NCI-H2029 treated with DMSO at 0.1 percent for 48 hours (cell line): ENCODE measurements at places on chromosomes 13 and 19.

GRCh38 chr13:46759846-46760245 lies 37.1 kb downstream of the ESD start:
- no peak for DNase-seq

- no peak for DNase-seq
Observed at GRCh38 chr19:58058467-58058866, 615 bp upstream of the ZNF135 start.

DNA sequence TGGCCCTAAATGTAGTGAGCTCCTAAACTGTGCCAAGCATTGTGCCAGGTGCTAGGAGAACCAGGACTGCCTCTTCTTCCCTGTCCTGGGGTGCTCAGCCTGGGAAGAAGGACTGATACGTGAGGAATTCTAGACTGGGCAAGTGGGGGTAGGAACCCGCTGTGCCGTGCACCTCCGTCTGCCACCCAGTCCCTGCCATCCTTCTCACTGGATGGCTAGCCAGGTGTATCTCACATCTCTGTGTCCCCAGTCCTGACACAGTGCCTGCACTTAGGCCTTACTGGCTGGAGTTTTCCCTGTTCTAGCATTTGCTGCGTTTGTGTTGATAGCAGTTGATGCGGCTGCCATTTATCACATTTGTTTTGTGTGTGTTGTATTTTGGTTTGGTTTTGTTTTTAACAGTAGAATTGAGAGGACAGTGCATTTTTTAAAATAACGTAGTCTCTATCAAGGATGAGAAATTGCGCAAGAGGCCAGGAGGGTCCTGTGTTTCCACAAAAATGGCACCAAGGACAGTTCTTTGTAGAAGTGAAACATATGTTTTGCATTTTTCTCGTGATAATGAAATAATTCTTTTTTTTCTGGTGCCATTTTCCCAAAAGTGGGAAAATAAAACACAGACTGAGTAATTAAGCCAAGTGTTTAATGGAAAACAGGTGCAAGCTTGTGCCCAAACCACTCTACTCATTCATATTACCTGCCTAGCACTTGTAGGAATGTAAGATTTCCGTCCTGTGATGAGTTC lies 4.7 kb upstream of the GPR183 start:
- DNase-seq, result no peak

DNA sequence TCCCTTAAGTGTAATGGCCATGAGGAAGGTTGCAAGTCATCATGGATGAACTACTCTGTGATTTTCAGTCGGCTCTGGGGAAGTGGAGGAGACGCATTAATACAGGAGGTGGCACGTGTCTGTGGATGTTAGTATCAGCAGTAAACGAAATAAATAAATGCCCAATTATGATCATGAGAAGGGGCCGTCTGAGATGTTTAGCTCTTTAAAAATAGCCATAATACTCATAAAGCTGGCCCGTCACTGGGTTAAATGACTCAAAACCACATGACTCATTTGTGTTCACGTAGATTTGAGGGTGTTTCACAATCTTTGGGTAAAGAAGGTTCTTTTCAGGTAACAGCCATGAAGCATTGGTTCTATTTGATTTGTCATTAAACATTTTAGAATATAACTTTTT lies 620.6 kb downstream of the GPC6 start:
- DNase-seq, result no peak

GRCh38 chr13:39244561-39245230 lies 206.4 kb downstream of the NHLRC3 start:
- DNase-seq, result no peak

- DNase-seq, result no peak
Observed at GRCh38 chr13:33918199-33918932, 100.4 kb downstream of the RFC3 start.

- no peak for DNase-seq
Observed at GRCh38 chr13:86830046-86830445, 841.1 kb upstream of the SLITRK5 start.

GRCh38 chr13:44271915-44272341 lies 101.7 kb upstream of the SERP2 start:
- DNase-seq, result no peak

DNA sequence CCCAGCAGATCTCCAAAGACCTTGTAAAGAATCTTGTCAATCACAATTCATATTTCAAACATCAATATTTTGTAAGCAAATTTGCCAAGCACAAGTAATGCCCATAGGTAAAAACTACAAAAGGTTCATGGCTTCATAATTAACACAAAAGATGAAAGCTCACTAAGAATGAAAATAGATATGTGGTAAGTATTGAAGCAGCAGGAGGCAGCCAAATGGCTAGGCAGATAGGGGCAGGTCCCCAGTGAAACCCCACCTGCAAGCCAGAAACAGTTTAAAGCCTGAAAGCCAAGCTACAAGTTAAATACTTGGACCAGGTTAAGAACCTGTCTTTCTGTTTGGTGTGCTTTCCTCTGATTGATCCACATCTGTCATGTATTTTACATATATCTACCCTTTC lies 942.6 kb upstream of the SPRY2 start:
- DNase-seq, result no peak

DNA sequence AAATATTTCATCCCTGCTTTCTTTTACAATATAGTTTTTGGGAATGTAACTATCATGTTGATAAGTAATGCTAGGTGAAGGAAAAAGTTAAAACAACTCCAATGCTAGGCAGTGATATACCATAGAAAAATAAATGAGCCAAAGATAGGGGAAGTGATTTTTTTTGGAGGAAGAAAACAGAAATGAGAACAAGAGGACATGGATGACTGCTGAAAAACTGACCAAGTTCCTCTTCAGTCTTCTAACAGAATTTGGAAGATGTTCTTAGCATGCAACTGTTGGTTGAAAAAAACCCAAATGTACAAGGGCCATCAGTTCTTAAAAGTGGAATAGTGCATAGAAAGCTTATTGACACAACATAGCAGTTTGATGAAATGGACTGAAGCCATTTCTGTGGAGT lies 262.5 kb upstream of the STARD13 start:
- no peak for DNase-seq

DNA sequence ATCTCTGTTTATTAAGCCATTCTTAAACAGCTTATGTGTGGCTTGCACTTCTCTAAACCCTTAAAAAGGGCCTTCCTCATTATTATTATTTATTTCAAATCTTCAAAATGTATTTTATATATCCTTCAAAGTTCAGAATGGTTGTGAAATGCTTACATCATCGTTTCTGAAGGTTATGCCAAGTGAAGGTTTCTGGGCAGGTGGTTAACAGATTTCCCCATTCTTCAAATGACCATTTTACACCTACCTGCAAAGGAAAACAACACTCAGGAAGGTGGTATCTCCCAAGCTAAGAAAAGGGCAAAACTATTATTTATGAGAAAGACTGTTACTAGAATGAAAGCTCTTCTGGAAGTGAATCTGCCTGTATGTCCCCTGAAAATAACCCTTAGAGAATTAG lies 191.6 kb downstream of the SHISA2 start:
- DNase-seq, result no peak

- peak; percentile 80 for DNase-seq
Observed at GRCh38 chr19:32928806-32929205, 43.0 kb downstream of the CEP89 start.

- no peak for DNase-seq
Observed at GRCh38 chr13:98504371-98504963, 72.4 kb downstream of the STK24 start.

- no peak for DNase-seq
Observed at GRCh38 chr13:36432106-36432544, at the start of gene CCNA1. Gene CCNA1 (plus strand): TSS chr13:36432495. CDS start chr13:36433057, 562 bp downstream.

DNA sequence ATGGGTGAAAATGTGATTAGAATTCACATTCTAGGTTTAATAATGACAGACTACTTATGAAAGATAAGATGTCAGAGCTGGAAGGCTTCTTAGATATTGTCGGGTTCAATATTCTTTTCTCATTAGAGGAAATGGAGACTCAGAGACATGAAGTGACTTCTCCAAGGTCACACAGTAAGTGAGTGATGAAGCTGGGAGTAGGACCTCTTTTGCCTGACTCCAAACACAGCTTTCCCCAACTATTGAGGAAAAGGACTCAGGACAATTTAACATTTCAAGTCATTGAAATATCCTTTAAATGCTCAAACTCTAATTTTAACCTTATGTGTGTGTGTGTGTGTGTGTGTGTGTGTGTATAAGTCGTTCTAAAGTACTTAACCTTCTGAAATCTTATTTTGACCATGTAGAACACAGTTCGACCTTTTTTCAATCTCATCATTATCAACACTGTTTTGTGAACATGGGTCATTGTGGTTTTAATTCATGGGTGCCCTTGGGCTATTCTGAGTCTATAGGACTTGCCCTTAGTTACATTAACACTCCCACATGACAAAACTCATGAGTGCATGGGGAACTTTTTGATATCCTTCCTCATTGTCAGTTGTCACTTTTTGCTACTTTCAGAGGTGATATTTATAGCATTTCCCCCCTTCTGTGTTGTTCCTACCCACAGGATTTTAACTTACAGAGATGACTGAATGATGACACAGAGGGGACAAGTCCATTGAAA lies 53.0 kb downstream of the LRCH1 start:
- no peak for DNase-seq

DNA sequence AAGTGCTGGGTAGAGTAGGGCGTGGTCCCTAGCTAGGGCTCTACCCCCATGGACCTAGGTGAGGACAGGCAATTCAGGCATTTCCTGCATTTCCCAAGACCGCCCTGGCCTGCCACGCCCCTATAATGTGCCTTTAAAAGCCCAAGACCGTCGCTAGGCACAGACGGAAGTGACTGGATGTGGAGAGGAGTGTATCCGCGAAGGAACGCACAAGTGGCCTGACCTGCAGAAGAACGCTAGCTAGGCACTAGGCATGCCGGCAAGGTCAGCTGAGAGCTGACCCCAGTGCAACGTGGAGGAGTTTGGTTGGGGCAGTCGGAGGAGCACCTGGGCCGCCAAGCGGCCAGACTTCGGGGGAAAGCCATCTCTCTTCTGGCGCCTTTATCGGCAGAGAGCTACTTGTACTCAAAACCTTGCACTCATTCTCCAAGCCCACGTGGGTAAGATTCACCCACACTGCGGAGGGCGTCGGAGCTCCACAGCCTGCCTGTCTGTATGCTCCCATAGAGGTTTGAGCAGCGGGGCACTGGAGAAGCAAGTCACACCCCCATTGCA lies 370.0 kb downstream of the FGF9 start:
- DNase-seq, result no peak

DNA sequence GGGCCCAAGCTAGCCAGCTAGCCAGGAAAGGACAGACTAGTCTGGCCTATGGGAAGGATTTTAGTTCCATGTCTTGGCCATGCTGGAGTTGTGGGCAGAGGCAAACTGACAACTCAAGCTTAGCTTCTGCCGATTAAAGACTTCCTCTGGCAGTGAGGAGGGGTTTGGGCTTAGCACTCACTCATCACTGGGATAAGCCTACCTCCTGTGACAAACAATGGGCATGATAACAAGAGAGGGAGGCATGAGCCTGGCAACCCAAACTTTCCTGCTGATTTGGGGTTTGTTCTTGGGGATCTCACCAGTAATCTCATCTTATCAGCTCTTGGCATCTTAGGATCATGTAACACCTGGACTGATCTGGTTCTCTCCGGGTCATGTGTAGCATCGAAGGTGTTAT lies 83.6 kb downstream of the KL start:
- DNase-seq, result no peak

GRCh38 chr19:55437410-55437809 lies 5.7 kb downstream of the SHISA7 start:
- DNase-seq, result peak; percentile 70

DNA sequence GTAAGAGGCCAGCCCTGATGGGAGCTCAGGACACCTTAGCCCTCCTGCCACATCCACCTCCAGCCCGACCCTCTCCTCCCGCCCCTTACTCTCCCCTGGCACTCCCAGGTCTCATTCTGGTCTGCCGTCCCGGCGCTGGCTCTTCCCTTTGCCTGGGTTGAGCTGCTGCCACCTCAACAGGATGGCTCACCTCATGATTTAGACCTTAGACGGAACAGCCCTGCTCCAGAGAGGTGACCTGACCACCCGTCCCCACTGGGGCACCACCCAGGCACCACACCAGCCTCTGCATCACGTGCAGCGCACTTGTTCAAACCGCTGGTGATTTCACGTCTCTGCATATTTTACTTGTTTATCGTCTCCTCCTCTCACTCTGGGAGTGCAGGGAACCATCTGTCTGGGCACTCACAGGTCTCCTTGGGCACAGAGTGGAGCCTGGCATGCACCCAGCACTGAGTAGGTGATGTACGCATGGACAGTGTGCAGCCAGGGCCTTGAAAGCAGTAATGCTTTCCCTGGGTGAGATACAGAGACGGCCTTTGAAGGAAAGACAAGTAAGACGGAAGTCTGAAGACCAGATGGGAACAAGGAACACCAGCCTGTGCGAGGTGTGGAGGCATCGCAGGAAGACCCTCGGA lies 183.1 kb downstream of the KATNAL1 start:
- DNase-seq, result no peak

DNA sequence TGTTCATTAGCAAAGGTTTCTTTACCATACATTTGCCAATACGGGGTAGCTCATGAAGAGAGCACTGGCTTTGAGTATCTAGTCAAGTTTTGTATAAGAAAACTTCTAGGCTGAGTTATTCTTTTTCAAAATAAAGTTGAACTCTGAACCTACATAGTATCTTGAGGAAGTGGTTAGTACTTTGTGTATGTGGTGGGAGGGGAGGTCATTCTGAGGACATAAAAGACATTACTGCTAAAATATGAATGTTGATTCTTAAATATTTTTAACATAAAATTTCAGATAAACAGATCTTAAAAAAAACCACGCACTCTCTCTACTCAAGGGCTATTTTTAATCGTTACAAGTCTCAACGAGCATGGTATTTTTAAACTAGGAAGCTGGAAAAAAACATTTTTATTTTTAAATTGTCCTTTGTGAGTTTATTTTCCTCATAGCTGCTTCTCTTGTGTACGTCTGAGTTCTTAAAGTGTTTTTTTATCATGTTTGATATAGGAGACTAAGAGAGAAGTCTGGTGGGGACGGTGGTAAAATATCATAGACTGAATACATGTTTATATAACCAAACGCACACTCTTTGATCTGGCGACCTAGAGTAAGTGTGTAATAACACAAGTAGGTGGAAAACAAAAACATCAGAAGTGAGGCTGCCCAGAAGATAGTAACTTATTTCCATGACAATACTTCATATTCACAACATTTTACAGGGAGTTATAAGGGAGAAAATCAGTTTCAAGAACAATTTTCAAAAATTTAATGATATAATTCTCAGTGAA lies 118.0 kb upstream of the POSTN start:
- DNase-seq, result no peak

GRCh38 chr19:2977746-2978138 lies 378 bp downstream of the TLE6 start:
- no peak for DNase-seq

DNA sequence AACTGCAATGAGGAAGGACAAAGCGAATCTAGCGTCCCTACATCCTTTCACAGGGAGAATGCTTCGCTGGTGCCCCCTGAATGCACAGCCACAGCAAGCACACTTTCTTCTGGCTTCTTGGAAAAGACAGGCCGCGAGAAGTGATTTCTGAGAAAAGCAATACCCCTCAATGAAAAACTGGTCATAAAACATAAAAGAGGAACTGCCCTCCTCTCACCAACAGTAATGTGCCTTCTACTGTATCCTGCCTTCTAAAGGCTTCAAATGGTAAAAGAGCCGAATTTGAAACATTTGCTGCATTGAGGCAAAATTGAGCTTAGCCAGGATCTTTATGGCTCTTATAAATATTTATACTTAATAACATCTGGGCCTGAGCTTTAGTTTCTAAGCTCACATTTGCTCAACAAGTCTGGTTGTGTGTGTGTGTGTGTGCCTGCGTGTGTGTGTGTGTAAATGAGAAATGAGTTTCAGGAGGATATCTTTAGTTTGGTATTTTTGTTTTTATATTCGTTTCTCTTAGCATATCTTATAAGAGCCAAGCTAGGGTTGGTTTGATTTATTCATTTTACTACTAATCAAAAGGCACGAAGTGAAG lies 246.1 kb upstream of the MAB21L1 start:
- DNase-seq, result no peak
